ENCODE measurements at places on chromosomes 5 and 9.

DNA sequence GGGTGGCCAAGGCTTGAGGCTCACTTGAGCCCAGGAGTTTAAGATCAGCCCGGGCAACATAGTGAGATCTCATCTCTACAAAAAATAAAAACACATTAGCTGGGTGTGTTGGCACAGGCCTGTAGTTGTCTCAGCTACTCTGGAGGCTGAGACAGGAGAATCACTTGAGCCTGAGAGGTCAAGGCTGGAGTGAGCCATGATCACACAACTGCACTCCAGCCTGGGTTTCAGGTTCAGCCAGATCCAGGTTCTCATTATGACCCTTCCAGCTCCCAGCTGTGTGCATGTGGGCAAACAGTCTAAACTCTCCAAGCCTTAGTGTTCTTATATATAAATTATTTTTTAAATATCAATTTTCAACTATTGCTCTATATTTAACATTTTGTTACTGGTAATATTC is 67.9 kb downstream of the ALDH7A1 start:
- DNase-seq = no peak

GRCh38 chr5:17077440-17078233 is 139.8 kb upstream of the BASP1 start:
- DNase-seq = no peak

DNA sequence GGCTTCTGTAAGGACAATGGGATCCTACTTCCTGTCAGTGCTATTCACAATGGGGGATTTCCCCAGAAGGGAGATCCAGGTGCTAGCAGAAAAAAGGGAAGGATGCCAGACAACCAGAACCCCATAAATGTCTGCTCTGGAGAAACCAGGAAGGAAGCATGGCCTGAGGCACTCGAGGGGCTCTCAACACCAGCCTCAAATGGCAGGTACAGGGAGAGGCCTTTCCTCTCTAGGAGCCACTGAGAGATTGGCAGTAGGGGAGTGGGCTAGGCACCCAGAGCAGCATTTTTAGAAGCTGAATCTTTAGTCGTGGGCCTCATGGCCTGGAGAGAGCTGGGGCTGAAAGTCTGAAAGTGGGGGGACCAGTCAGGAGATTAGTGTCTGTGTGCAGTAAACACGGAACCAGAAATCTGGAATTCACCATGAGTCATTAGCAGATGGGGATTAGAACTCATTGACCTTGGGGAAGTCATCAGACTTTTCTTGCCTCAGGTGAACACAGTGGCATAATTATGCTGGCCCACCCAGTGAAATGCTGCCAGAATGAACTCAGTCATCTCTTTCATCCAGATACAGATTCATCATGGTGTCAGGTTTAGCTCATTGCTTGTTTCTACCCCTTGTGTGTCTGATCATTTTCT is 28.3 kb downstream of the ARHGEF28 start:
- DNase-seq = no peak

- no peak for DNase-seq
Observed at GRCh38 chr9:37715991-37716505, 37.6 kb upstream of the TRMT10B start.

DNA sequence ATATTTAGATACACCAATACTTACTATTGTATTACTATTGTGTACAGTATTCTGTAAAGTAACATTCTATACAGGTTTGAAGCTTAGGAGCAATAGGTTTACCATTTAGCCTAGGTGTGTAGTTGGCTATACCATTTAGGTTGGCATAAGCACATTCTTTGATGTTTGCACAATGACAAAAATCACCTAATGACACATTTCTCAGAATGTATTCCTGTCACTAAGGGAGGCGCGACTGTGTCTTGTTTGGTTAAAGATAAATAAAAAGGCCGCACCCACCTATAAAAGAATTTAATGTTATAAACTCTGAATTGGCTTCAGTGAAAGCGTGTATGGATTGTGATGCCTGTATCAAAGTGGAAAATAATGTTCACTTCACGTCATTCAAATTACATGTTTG is 1815.4 kb upstream of the CDH6 start:
- no peak for DNase-seq

- no peak for DNase-seq
Observed at GRCh38 chr5:59221769-59222168, 638.9 kb downstream of the RAB3C start.
